ENCODE measurements at places on chromosomes 2 and 18. TPM values are rescaled to one million over a fixed set of nuclear protein-coding genes. Genes with fewer than 3 reads are reported as not detected.

DNA sequence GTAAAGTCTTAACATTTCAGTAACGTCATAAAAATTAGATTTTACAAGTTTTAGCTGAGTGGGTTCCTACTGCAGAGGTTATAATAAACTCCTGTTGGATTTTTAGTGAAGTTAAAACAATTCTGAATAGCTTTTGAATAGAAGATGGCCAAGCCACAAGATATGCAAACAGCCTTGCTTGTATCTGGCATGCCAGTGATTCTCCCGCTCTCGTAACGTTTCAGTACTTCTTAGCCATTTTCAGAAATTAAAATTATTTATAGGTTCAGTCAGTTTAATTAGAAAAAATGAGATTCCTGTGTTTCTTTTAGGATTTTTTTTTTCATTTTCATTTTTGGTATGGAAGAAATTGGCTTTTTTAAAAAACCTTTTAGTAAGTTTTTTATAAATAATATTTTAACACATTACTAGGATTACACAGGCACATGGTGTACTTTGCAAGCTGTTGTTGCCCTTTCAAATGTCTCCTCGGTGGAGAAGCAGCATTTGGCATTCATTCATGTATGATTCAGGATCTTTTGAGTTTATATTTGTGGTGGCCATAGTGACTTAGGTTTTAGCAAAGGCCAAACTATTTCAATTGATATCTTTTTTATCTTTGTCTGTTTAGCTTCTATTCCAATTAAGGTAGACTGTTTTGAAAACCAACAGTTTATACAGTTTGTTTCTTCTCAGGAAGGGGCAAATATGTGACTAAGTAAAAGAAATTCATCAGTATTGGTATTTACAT, 30.6 kb upstream of the RND3 start:
- no peak for DNase-seq

- DNase-seq: no peak
These were observed 42.3 kb upstream of the LPIN2 start for GRCh38 chr18:3055186-3055728.

DNA sequence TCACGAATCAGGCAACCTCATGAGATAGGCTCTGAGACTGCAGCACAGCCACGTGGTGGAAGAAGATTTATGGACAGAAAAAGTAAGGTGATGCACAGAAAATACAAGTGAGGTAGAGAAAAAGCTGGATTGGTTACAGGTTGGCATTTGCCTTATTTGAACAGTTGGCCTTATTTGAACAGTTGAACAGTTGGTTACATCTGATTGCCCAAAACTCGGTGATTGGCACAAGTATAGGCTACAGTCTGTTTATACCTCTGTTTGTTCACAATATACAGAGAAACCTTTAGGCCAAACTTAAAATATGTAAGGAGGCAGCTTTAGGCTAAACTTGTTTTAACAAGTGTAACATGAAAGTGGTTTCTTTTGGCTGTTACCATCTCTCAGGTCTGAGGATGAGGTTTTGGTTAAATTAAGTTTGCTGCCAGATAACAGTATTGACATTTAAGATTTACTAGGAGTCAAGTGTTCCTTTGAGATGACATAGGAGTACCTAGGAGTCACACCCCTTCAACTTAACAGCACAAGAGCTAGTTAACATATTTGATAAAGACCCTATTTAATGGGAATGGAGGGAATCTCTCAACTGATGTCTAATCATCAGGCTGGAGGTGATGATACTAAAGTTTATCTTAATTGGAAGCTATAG, 16.5 kb upstream of the GPR155 start:
- DNase-seq: no peak

The ITGB1BP1 gene
- 62.6 TPM for total RNA-seq

- no peak for DNase-seq
These were observed 37.1 kb upstream of the CYP1B1 start for GRCh38 chr2:38113051-38113450.

Data from epithelial cell of proximal tubule (primary cell).